ENCODE measurements at places on chromosomes 12 and 14. TPM values are rescaled to one million over a fixed set of nuclear protein-coding genes. Genes with fewer than 3 reads are reported as not detected.
A peak's percentile ranks its signal among the peaks of the same experiment; 100 is the strongest.

GRCh38 chr12:131101703-131102492 is 148.2 kb downstream of the ADGRD1 start:
- DNase-seq = peak; percentile 5

GRCh38 chr14:103861413-103862392 is 14.3 kb upstream of the PPP1R13B start:
- no peak for DNase-seq

DNA sequence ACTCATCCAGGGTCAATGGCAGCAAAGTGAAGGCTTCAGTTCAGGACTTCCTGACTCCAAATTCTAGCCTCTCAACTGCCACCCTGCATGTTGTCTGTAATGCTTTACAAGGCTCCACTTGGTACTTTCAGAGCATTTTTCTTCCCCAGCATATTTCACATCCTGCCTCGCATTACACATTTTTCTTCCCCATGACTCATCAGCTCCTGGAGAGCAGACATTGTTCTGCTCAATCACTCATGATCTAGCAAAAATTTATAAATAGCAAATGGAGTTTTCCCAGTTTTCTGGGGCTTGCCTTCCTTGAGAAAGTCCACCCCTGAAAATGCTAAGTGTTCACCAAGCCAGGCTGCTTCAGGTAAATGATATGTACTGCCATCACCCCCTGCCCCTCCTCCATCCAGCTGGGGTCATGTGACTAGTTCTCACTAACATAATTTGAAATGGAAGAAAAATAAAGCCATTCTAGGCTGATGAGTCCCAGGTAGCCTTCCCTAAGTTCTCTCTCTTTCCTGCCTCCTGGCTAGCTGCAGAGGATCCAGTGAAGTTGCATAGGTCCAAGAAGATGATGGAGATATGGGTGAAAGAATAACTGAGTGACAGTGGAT is 69.4 kb downstream of the ARMH4 start:
- DNase-seq = no peak

The CMA1 gene
- not detected for total RNA-seq

The C12orf50 gene
- total RNA-seq = not detected

- no peak for DNase-seq
Observed at GRCh38 chr12:83049306-83049705, 362.6 kb downstream of the TMTC2 start.

- DNase-seq = no peak
Observed at GRCh38 chr14:43803076-43803689, 703.9 kb downstream of the FSCB start.

The TAS2R19 gene
- 1.4 TPM for total RNA-seq

The MSRB3 gene
- 28.6 TPM for total RNA-seq

The ERBB3 gene
- 634 TPM for total RNA-seq

DNA sequence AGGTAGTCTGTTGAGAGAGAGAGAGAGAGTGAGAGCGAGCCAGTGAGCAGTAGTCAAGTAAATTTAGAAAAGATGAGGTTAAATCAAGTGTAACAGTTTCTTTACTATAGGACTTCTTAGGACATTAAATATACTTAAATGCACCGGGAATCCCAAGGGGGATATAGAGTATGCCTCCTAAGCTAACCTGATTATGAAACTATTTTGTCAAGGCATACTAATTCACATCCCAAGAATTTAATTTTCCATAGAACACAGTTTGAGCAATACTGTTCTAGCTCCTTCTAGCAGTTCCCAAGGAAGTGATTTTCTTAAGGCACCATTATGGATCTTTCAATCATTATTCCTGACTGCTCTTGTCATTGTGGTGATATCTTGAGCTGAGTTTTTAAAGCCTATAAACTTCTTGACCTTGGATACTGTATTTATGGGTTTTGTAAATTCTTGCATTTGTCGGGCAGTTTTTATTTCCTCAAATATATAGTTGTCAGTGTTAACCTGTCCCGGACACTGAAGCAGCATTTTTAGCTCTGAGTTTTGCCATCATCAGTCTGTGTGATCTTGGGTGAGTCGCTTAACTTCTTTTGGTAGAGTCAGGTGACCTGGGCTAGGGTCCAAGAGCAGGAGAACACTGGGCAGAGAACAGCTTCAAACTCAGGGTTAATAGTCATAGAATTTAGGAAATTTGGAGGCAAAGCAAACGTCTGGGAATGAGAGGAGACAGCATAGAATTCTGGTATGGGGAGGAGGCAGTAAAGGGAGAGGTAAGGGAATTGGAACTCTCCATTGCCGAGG is 196.5 kb upstream of the FRMD6 start:
- no peak for DNase-seq

DNA sequence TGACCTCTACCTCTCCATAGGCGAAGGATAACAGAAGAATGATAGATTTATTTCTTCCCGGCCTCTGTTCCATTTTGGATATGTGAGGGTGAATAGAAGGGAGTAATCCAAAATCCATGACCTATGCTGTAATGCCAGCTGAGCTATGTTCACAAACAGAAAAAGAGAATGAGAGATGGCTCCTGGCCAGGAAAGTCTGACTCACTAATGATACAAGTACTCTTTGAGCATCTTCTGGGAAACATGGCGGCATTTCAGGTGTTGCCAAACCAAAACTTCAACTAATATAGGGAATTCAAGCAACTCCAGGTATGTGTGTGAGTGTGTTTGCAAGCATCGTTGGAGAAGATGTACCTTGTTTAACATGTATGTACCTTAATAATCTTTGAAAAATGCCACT is 55.1 kb downstream of the MED13L start:
- peak; percentile 42 for DNase-seq

DNA sequence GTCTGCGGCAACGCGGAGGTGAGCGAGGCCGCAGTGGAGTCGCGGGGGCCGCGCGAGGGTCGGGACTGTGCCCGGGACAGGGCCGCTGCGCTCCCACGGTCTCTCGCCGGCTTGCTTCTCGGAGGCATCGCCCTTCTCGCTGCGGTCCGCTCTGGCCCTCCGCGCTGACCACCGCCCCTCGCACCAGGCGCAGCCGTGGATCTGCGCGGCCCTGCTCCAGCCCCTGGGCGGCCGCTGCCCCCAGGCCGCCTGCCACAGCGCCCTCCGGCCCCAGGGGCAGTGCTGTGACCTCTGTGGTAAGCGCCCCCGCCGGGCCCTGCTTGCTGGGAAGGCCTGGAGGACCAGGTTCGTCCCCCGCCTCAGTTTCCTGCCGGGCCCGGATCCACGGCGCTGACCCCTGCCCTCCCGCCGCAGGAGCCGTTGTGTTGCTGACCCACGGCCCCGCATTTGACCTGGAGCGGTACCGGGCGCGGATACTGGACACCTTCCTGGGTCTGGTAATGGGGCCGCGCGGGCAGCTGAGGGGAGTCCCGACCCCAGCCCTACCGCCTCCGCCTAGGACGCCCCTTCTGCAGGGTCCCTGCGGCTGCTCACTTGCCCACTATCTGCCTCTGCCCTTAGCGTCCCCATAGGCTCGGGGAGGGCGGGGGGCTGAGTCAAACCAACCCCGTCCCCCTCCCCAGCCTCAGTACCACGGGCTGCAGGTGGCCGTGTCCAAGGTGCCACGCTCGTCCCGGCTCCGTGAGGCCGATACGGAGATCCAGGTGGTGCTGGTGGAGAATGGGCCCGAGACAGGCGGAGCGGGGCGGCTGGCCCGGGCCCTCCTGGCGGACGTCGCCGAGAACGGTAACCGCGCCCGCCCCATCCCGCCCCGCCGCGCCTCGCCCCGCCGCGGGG is 7.0 kb downstream of the AMN start:
- DNase-seq = peak; percentile 28

GRCh38 chr12:112611908-112612307 is 179.6 kb upstream of the RPH3A start:
- DNase-seq = no peak

- DNase-seq = peak; percentile 77
Observed at GRCh38 chr12:16347391-16348298, at the start of gene MGST1. TSS of gene MGST1 (plus strand) at chr12:16347645. CDS start at chr12:16354253, 6,608 bp downstream.

GRCh38 chr12:8156416-8156815 is 399 bp upstream of the ZNF705A start:
- DNase-seq = no peak

GRCh38 chr12:102958073-102958829 is 777 bp downstream of the ASCL1 start:
- no peak for DNase-seq

The ATL1 gene
- total RNA-seq = 11.4 TPM

The CCDC198 gene
- not detected for total RNA-seq

The GPR84 gene
- total RNA-seq = not detected
